ENCODE measurements at places on chromosomes 1 and 21. TPM values are rescaled to one million over a fixed set of nuclear protein-coding genes. Genes with fewer than 3 reads are reported as not detected.

Gene ALX3
- total RNA-seq = not detected

Gene LORICRIN
- total RNA-seq = not detected

Gene CLK2
- 32.3 TPM for total RNA-seq

Gene FMN2
- total RNA-seq = 5.9 TPM

Gene TAF12
- total RNA-seq = 33.6 TPM

Gene NUDT4B
- 10.4 TPM for total RNA-seq

Gene AMY2B
- 6.5 TPM for total RNA-seq

Gene RNU1-2
- under 0.01 TPM for total RNA-seq

Gene C4BPB
- total RNA-seq = not detected

Gene KTI12
- 11.9 TPM for total RNA-seq

Gene PANK4
- 25.8 TPM for total RNA-seq

Gene NADK
- 27.3 TPM for total RNA-seq

Gene HCRTR1
- total RNA-seq = 0.14 TPM

Gene OR10J1
- not detected for total RNA-seq

Gene SMIM11
- total RNA-seq = 1.7 TPM

Gene MFSD2A
- total RNA-seq = 13.4 TPM

Gene NFIA
- total RNA-seq = 2.7 TPM

Gene CD247
- total RNA-seq = not detected

Gene GALE
- total RNA-seq = 30.4 TPM

Gene TMEM81
- total RNA-seq = 1.4 TPM

Gene NT5C1A
- total RNA-seq = not detected

Gene HFM1
- 0.23 TPM for total RNA-seq

Gene RPRD2
- 6.8 TPM for total RNA-seq

Gene UBL4B
- total RNA-seq = not detected

Gene C1orf185
- total RNA-seq = not detected

Gene GUCA2A
- not detected for total RNA-seq

Gene RHOU
- total RNA-seq = 2.8 TPM

Gene CA14
- total RNA-seq = not detected

Gene FBXO2
- 1.6 TPM for total RNA-seq

Gene EXO1
- 7.9 TPM for total RNA-seq

Gene SLC35A3
- total RNA-seq = 51.5 TPM

Gene PRDM15
- 7.0 TPM for total RNA-seq

Gene C1orf141
- not detected for total RNA-seq

Gene NR1I3
- total RNA-seq = not detected

Gene C1orf94
- not detected for total RNA-seq

Gene COA6
- 13.3 TPM for total RNA-seq

Gene GDAP2
- 37.2 TPM for total RNA-seq

Gene CELA2B
- total RNA-seq = not detected

Gene AKIRIN1
- 56.4 TPM for total RNA-seq

Gene FTCD
- total RNA-seq = 0.30 TPM

Gene OR14I1
- not detected for total RNA-seq

Gene HHAT
- 9.2 TPM for total RNA-seq

Gene SLC9C2
- 0.46 TPM for total RNA-seq

Gene FCGR1A
- not detected for total RNA-seq

Gene PAPPA2
- 15.4 TPM for total RNA-seq

Gene CRP
- total RNA-seq = not detected

Gene PTGFR
- total RNA-seq = 34.0 TPM

Gene SMIM1
- total RNA-seq = 1.2 TPM

Gene DLGAP3
- total RNA-seq = not detected

Gene SELENBP1
- 14.6 TPM for total RNA-seq

Gene MUL1
- total RNA-seq = 30.6 TPM

Gene HSPA13
- 160 TPM for total RNA-seq

Gene UTS2
- not detected for total RNA-seq

Gene RNF187
- 118 TPM for total RNA-seq

Gene OR2W3
- total RNA-seq = not detected
